Activated CD8-positive, alpha-beta memory T cell treated with anti-CD3 and anti-CD28 coated beads, Interleukin-2, amount 50 U/mL, for 48 hours (primary cell): ENCODE measurements at places on chromosomes 4 and X.

- no peak for DNase-seq
Observed at GRCh38 chr4:176534566-176534965, 214.8 kb downstream of the SPCS3 start.

DNA sequence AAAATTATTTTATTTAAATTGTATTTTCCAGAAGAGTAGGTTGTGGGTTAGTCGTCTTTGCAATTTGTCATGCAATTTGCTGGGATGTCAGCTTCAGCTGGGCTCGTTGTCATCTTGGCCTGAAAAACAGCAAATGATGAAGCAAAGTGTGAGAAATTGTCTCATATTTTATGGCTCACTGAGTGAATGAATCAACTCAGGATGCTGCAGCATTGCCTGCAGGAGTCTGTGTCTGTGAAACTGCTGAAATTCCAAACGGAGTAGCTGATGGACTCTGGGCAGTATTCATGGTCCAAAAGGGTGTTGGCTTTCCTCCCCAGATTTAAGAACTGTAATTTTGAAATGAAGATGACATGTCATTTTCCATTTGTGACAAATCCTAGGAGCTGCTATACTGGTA, 37.2 kb downstream of the CXCL8 start:
- no peak for DNase-seq

DNA sequence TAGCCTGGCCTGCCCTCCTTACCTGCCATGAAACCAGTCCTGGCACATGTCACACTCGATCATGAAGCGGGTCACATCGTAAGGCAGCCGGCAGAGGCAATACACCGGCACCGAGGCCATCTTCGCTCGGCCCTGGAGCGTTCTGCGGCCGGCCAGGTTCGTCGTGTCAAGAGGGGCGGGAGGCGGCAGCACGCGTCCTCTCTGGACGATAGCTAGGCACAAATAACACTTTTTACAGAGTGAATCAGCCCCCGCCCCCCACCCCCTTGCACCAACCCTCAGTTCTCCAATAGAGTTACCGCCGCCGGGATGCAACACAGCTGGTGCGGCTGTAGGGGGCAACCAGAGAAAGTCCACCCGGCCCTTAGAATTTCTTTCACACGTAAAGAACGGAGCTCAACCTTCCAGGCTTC, 1.7 kb downstream of the PHF8 start:
- DNase-seq = peak; percentile 54

DNA sequence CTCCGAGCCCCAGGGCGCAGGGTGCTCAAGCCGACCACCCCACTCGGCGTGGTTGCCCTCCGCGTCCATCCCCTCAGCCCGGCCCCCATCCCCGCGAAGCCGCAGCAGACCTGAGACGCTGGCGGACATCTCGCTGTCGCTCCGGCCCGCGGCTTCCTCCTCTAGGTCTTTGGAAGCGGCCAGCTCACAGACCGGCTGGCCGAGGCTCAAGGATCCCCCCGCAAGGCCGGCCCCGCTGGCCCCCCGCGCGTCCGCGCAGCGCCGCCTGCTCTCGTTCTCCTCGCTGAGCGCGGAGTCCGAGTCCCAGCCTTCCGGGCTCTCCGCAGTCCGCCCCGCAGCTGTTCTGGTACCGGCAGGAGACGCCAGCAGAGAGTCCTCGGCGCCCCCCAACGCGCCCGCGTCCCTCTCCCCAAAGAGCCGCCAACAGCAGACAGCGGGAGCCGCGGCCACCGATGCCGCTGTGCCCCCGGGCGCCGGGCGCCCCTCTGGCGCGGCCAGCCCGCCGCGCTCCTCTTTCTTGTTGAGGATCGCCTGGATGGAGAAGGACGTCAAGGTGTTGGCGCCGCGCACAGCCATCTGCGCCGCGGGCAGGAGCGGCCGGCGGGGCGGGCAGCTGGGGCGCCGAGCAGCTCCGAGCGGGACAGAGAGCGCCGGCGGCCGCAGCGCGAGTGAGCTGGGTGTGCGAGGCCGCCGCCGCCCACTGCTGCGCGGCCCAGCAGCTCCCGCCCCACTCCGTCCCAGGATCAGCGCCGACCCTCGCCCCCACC, at the start of gene NKX3-2:
TSS of gene NKX3-2 (minus strand) at position 670 of the 767 bp plus-strand sequence. CDS start at position 576, 94 bp downstream.
- DNase-seq = no peak

DNA sequence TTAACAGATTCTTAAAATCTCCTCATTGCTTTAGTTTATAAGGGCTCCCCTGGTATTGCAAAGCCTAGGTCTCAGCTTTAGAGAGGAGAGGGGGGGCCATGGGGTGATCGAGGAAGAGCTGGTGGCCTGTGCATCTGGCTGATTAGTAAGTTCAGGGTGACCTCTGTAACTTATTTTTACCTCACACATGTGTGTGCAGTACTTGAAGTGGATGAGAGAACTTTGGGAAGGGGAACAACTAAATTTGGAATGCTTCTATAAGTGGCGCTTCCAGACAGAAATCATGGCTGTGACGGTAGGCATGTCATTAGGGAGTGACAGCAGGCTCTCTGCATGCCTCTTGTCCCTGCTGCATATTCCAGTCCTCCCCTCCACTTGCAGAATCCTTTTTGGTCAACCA, 41.9 kb downstream of the FRAS1 start:
- no peak for DNase-seq

DNA sequence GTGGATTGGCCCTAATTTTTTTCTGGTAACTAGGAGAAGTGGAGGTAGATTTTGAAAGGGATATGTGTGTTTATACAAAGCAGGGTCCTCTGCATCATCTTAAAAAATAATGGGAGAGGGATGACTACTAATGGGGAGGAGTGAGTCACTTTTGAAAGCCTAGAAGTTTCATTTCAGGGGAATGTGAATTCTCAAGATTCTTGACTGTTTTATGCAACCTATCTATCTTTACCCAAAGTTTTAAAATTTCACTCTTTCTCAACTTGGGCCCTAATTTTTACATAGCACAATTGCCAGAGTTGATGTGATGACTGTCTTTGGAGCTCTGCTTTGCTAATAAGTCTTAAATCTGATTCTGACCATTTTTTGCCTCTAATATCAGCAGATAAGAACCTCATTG, 445.2 kb downstream of the GRXCR1 start:
- no peak for DNase-seq

GRCh38 chr4:37001688-37002436, 242.7 kb upstream of the NWD2 start:
- no peak for DNase-seq

GRCh38 chr4:183611210-183611830, 47.7 kb downstream of the RWDD4 start:
- DNase-seq = no peak

DNA sequence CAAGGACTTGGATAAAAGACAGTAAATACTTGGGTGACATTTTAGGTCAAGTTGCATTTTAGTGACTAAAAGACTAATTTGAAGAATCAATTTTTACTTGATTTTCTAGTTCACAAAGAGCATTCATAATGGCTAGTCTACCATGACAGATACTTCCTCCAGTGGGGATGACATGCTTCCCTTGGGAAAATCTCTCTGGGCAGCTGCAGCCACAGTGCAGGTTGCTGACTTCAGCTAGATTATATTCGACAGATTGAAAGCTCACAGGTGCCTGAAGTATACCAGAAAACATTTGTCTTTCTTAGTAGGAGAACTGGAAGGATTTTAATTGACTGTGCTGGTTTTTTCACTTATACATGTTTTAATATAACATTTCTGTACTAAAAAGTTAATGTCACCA, 209.6 kb upstream of the MAGEB2 start:
- DNase-seq = no peak

- DNase-seq = no peak
Observed at GRCh38 chrX:131944936-131945902, 77.9 kb upstream of the STK26 start.
